Omental fat pad (tissue), 4 donors: ENCODE measurements at places on chromosomes 6 and 20. TPM values are rescaled to one million over a fixed set of nuclear protein-coding genes. Genes with fewer than 3 reads are reported as not detected.

Gene GPR6
- total RNA-seq, result not detected

DNA sequence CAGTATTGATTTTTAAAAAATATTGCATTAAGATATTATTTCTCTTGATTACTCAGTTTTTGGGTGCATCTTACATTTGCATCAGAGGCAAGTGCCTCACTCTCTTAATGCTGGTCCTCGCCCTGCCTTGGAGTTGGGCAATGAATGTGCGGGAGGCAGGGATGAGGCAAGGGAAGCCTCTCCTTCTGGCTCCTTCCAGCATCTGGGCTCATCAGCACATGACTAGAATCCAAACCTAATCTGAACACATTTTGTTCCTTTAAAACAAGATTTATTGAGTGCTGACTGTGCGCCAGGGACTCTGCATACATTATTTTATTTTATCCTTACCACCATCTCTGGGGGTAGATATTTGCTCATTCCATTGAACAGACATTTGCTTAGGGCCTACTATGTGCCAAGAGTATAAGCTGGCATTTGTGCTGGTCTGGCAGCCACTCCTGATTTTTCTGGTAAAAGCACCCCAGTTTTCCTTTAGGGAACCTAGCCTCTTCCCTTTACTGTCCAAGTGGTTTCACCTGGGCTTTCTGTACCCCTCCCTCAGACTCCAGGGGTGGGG, 71.9 kb upstream of the ZNFX1 start:
- DNase-seq, result peak; percentile 60

GRCh38 chr6:161228096-161228495, 45.8 kb downstream of the AGPAT4 start:
- DNase-seq, result no peak

DNA sequence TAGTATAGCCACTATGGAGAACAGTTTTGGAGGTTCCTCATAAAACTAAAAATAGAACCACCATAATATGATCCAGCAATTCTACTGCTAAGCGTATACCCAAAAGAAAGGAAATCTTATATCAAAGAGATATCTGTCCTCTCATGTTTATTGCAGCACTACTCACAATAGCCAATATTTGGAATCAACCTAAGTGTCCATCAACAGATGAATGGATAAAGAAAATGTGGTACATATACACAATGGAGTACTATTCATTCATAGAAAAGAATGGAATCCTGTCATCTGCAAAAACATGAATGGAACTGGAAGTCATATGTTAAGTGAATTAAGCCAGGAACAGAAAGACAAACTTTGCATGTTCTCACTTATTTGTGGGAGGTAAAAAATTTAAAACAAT, 5.7 kb upstream of the CD2AP start:
- no peak for DNase-seq

DNA sequence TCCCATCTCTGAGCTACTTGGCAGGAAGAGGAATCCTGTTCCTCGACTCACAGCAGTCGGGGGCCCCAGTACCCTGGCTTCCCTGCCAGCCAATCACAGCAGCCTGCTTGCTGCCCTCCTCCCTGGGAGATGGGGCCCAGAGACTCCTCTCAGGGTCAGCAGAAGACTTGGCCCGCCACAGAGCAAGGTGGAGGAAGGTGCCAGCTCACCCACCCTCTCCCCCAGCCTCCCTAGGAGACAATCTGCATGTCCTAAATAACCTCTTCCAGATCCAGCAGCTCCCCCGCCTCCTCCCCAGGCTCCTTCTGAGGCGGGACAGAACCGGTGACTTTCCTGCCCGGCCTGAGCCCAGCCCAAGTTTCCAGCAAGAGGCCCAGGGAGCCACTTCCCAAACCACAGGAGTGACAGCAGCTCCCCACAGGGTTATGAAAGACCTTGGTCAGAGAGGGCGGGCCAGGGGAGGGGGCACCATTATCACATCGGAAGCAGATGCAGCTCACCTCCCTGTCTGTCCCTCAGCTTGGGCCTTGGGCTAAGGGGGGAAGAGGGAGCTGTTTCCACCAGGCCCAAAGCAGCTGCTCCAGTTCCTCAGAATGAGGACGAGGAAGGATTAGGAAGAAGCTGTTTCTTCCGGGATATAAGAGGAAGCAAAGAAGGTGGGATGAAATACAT, 2.3 kb downstream of the CCND3 start:
- DNase-seq, result peak; percentile 28

DNA sequence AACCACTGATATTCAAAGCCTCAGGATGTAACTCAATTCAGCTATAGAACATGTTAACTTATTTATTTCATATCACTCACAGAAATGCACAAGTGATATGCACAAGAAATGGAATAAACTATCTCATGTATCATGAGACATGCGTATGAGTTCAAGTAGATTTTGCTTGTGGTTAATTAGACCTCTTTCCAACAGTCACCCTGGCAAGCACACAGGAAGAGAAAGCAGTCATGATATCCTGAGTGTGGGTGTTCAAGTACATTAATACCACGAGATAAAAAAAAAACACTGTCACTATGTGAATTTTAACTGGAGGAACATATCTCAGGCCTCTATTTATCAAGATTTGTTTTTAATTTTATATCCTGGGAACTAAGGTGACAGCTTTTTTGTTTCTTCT, 64.2 kb downstream of the LAMP5 start:
- no peak for DNase-seq

Gene TFAP2C
- total RNA-seq, result 2.8 TPM

DNA sequence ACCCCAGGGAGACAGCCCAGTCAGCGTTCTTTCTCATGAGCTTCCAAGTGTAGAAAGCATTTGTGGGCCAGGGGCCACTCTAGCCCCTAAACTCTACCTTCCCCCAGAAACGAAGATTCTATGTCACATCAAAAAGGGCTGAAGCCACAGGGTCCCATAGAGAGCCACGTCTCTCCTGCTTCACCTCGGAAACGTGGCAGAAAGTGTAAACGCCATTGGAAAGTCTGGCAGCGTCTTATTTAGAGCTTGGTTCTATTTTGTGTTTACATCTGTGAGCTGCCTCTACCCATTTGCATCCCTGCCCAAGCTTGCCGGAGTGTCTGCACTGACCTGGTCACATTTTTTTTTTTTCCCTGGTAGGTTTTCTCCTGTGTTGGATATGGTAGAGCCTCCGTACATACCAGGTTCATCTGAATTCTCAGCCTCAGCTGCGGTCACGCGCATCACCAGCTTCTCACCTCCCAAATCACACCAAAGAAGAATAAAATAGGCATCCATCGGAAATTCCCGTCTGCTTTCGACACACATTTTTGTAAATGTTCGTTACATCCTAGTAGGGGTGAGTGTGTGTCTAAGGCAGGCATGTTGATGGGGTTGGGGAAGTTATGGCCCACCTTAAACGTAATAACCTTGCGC, 62.6 kb downstream of the NPEPL1 start:
- DNase-seq, result no peak

GRCh38 chr6:88004707-88005106, 42.9 kb upstream of the SPACA1 start:
- no peak for DNase-seq
